ENCODE measurements at places on chromosomes 16 and 17. TPM values are rescaled to one million over a fixed set of nuclear protein-coding genes. Genes with fewer than 3 reads are reported as not detected.

Gene LPO
- total RNA-seq = not detected

Gene MPP2
- total RNA-seq = 1.8 TPM

Gene SDR42E1
- 20.0 TPM for total RNA-seq

Gene PRSS53
- 2.6 TPM for total RNA-seq

Gene RNF166
- total RNA-seq = 11.2 TPM

Gene PIPOX
- 1.2 TPM for total RNA-seq

Gene SKAP1
- total RNA-seq = not detected

Gene PRAC1
- not detected for total RNA-seq

Gene LDHD
- total RNA-seq = 0.50 TPM

Gene DUSP14
- total RNA-seq = 148 TPM

Gene IGF2BP1
- total RNA-seq = not detected

Gene TBC1D3G
- not detected for total RNA-seq

Gene ENO3
- total RNA-seq = 7.8 TPM

Gene HYDIN
- total RNA-seq = 5.5 TPM

Gene ABCA3
- total RNA-seq = 0.85 TPM

Gene HBA2
- not detected for total RNA-seq

Gene RPH3AL
- 1.4 TPM for total RNA-seq

Gene ZFHX3
- 6.7 TPM for total RNA-seq

Gene SLC16A5
- total RNA-seq = 3.5 TPM

Gene TBC1D28
- total RNA-seq = not detected

Gene ATP2C2
- not detected for total RNA-seq

Gene KRTAP4-9
- not detected for total RNA-seq

Gene BCL7C
- total RNA-seq = 28.5 TPM

Gene EME1
- 8.0 TPM for total RNA-seq

Gene PLCG2
- total RNA-seq = 6.4 TPM

Gene STX1B
- total RNA-seq = 1.1 TPM

Gene CAPNS2
- total RNA-seq = 3.2 TPM

Gene SLC35G6
- not detected for total RNA-seq

Gene HOXB1
- not detected for total RNA-seq

Gene CHST6
- total RNA-seq = 1.3 TPM

Gene CA10
- 0.85 TPM for total RNA-seq

Gene CA7
- total RNA-seq = not detected

Gene KCNJ2
- total RNA-seq = 4.3 TPM

Gene DNAH3
- total RNA-seq = 1.3 TPM

Gene CFAP97D1
- not detected for total RNA-seq

Gene CLEC10A
- not detected for total RNA-seq

Gene CDRT15
- not detected for total RNA-seq

Gene RRAD
- total RNA-seq = 10.3 TPM

Gene STH
- not detected for total RNA-seq

Gene CCL4L2
- total RNA-seq = not detected

Gene KRT40
- under 0.01 TPM for total RNA-seq

Gene LRRC37A3
- total RNA-seq = 6.0 TPM

Gene CD300A
- total RNA-seq = not detected

Gene SLC47A2
- 9.5 TPM for total RNA-seq

Gene RAMP2
- total RNA-seq = not detected
